ENCODE measurements at places on chromosomes 11 and 22.

DNA sequence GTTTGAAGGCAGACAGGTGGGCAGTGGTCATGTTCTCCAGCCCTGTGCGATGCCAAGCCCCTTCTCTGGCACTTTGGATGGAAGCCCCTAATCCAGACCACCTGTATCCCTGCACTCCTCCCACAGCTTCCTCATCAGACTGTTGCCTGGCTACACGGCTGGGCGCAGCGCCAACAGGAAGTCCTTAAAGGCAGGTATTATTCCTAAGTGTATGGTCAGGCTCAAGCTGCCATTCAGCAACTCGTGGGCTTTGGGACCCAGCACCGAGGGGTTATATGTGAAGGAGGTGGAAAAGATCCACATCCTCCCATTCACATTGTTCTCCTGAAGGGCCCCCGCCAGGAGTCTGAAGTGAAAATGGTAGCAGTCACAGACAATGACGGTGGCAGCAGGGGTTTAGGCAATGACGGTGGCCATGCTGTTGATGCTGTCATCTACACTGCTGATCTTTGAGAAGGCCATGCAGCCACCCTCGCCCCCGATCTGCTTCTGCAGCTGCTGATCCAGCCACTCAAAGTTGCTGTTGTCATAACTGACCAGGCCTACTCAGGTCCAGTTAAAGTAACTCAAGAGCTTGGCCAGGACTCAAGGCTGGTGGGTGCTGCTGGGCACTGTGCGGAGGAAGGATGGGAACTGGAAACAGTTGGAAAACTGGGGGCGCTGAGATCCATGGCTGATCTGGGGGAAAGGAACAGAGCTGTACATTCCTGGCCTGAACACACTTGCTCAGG is 27.7 kb downstream of the OR6Q1 start:
- no peak for DNase-seq

DNA sequence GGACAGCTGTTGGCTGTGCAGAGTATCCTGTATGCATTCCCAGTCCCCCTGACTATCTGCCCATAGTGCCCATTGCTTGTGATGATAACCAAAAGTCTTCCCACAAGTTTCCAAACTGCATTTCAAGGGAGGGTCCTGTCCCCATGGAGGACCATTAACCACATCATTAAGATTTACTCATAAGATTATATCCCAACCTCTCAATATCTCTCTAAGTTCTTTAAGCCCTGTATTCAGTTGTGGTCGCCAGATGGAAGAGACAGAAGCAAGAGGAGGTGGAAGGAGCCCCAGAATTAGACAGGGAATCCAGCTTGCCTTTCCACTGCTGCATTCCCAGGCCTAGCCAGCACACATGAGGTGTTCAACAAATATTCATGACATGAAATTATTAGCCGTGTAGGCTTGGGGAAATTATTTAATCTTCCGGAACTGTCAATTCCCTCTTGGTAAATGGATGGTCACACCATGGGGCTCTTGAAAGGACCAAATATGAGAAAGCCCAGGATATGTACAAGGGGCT is 42.6 kb upstream of the TIMP3 start:
- DNase-seq = no peak

DNA sequence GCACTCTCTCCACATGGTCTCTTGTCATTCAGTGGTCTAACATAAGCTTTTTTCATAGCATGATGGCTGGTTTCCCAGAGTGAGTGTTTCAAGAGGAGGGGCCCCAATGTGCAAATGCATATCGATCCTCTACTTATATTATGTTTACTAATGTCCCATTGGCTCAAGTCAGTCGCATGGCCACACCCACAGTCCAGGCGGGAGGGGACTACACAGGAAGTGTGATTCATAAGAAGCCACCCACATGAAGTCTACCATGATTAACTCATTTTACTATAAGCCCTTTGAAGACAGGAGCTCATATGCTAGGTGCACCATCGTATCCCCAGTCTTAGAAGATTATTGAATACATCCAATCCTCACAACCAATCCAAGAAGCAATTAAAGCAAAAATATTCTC is 89.5 kb upstream of the ISX start:
- DNase-seq = no peak

GRCh38 chr11:43797337-43797736 is 83.3 kb upstream of the ALKBH3 start:
- DNase-seq = no peak

DNA sequence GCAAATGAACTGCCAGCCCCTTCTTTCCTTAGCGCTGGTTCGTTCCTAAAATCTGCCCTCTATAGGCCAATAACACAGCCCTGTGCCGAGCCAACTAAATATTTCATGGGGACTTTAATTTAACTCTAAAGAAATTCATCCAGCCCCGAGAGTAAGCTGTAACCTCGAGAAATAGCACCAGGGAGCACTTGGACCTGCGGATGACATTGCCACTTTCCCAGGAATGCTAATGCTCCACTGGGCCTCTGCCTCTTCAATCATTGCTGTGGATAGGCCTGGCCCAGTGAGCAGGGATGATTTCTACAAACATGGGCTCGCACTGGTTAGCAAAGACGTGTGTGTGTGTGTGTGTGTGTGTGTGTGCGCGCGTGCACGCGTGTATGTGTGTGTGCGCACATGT is 95.3 kb upstream of the TBCEL start:
- DNase-seq = no peak

GRCh38 chr22:36405671-36406538 is 18.1 kb upstream of the MYH9 start:
- DNase-seq = no peak

Measured in GM12892 (cell line).